ENCODE measurements at places on chromosomes 6 and 20.

DNA sequence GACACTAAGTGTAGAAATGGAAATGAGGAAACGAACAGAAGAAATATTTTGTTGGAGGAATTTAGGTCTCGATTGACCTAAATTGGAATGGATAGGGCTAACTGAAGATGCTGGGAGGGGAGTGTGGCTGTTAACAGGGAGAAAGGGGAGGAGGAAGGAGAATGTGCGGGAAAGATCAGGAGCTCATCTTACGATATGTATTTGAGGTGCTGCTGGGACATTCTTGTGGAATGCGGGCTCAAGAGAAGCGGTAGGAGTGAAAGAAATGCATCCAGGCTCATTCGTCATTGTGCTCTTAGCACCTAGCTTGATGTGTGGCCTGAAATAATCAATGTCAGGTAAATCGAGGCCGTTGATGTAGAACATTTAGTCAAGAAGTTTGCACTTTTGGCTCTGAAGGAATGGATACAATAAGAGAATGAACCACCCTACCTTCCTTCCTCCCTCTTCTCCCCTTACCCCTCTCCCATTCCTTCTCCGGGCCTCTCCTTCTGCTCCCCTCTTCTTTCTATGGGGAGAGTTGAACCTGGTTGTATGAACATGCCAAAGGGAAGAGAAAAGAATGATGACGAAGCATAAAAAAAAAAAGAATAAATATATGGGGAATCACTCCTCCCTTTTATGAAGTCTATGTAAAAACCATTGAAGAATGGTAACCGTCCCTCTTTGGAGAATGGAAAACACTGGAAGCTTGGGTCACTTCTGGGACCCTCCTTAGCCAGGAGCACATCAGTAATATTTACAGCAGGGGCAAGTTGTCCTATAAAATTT, 70.9 kb downstream of the SASH1 start:
- DNase-seq = no peak

DNA sequence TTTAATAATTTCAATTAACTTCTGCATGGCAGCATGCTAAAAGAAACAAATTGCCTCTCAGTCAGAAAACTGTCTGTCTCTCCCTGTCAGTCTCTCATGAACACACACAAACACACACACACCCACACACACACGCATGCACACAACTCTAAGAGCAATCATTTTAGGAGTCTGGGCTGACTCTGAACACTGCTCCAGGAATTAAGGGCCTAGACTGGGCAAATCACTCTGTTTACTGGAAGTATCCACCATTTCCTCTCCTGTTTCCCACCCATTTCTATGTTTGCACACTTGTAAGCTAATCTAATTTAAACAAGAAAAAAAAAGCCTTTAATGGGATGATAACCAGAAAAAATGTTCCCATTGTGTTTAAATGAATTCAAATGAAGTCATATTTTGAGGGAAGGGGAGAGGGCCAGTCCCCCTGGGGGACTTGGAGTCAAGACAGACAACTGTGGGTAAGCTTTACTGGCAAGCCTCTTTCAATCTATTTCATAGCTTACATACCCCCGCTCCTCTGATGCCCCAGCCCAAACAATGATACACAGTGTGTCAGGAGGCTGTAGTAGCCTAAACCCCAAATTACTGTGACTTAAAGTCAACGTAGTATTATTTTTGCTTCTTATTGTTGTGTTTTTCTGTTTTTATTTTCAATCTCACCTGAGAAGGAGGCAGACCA, 447.8 kb upstream of the FLRT3 start:
- no peak for DNase-seq

- no peak for DNase-seq
Measured at GRCh38 chr6:41335296-41335695, at the start of gene NCR2. TSS of gene NCR2 (plus strand) at chr6:41335608. CDS start at chr6:41335877, 269 bp downstream.

DNA sequence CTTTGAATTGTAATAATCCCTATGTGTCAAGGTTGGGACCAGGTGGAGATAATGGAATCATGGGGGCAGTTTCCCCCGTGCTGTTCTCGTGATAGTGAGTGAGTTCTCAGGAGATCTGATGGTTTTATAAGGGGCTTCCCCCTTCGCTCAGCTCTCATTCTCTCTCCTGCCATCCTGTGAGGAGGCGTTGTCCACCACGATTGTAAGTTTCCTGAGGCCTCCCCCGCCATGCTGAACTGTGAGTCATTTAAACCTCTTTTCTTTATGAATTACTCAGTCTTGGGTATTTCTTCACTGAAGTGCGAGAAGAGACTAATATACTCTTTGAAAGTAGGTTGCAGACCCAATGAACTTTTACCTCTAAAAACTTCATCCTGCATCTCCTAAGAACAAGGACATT, 39.2 kb upstream of the KCNG1 start:
- DNase-seq = no peak

GRCh38 chr6:146267946-146268345, 239.1 kb downstream of the GRM1 start:
- no peak for DNase-seq

- no peak for DNase-seq
Measured at GRCh38 chr20:63658749-63659187, 656 bp downstream of the RTEL1 start.

All from NCI-H1105 (cell line).